ENCODE measurements at places on chromosomes 13 and 19.

DNA sequence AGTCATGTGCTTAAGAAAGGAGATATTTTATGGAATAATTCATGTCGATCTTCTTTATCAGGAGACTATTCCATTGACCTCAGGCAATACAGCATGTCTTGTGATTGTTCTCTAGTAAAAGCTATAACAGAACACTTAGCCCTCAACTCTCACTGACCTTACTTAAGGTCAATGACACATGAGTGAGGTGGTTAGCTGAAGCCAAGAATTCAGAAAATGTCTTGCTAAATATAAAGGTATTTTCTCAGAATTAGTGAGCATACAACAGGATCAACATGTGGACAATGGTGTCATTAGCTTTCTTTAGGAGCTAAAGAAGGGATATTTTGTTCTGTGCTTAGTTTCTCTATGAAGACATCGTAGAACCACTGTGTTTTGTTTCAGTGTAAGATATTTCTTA lies 1730.4 kb upstream of the SLC10A2 start:
- no peak for DNase-seq

DNA sequence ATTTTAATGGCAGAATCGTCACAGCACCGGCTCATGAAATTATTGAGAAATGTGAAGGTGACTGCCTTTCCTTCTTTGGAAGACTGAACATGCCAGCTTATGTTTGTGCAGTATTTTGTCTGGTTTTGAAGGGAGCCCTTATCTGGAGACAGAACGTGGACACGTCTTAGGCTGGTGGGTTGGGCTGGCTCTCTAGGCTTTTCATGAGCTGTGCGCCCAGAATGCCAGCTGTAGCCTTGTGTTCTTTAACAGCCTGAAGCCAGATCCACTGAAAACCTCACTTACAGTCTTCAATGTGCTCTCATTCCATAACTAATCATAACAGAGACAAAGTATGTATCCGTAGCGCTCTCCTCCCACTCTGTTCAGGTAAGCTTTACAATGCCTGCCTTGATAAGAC lies 184.4 kb upstream of the HTR2A start:
- DNase-seq = no peak

GRCh38 chr19:16885166-16885565 lies 3.6 kb upstream of the F2RL3 start:
- no peak for DNase-seq

DNA sequence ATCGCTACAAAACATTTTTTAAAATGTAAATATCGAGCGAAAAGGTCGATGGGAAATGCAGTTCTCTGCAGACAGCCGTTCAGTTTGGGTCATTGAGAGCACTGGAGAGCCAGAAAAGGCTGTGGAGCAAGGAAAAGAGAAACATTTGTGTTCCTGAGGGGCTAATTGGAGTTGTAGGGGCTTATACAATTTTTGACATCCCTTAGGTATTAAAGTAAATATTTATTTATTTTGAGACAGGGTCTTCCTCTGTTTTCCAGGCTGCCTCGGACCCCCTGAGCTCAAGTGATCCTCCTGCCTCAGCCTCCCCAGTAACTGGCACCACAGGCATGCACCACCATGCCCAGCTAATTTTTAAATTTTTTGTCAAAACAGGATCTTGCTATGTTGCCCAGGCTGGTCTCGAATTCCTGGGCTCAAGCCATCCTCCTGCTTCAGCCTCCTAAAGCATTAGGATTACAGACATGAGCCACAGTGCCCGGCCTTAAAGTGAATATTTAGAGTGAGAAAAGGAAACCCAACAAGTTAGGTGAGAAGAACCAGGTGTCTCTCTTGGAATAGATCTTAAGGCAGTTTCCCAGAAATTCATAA lies 825 bp upstream of the YIF1B start:
- no peak for DNase-seq

DNA sequence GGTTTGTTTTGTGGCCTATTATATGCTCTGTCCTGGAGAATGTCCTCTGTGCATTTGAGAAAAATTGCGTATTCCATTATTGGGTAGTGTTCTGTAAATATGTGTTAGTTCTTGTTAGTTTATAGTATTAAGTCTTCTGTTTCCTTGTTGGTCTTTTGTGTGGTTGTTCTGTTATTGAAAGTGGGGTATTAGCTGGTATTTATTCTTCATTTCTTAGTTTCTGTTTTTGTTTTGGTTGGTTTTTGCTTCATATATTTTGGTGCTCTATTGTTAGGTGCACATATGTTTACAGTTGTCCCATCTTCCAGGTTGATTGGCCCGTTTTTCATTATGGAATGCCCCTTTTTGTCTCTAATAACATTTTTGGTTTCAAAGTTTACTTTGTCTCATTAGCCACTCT lies 77.3 kb downstream of the DNAJC15 start:
- DNase-seq = no peak

DNA sequence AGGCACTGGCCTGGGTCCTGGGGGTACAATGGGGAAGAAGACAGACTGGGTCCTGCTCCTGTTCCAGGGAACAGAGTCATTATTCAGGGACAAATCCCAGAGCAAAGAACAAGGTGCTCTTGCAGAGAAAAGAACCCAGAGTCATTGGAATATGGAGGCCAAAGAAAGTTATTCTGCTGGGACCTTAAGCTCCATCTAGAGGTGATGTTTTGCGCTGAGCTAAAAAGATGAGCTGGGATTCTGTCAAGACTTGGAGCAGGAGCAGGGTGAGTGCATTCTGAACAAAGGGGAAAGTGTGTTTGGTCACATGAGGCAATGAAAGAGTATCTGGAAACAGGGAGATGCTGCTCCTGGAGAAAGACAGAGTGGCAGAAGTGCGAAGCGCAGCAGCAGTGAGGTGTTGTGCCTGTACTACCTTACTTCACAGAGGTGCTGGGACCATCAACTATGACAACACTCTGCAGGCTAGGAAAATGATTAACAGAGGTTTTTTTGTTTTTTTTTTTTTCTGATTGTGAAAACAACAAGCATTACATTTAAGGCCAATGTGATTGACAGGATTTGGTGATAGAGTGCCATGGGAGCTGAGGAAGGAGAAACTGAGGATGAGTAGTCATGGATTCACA lies 95.3 kb upstream of the TNFSF11 start:
- DNase-seq = no peak

All from cortex of kidney (tissue), 1 donor.